ENCODE measurements at places on chromosomes 16 and 17.

DNA sequence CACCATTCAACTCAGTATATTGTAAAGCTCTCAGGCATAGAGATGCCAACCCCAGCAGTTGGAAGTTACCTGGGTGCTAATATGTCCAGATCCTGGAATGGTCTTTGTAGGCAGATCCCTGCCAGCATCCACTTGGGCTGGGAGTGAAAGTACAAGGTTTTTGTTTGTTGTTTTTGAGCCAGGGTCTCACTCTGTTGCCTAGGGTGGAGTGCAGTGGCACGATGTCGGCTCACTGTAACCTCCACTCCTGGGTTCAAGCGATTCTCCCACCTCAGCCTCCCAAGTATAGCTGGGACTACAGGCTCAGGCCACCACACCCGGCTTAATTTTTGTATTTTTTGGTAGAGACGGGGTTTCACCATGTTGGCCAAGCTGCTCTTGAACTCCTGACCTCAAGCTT is 177.6 kb downstream of the IRF8 start:
- no peak for DNase-seq

DNA sequence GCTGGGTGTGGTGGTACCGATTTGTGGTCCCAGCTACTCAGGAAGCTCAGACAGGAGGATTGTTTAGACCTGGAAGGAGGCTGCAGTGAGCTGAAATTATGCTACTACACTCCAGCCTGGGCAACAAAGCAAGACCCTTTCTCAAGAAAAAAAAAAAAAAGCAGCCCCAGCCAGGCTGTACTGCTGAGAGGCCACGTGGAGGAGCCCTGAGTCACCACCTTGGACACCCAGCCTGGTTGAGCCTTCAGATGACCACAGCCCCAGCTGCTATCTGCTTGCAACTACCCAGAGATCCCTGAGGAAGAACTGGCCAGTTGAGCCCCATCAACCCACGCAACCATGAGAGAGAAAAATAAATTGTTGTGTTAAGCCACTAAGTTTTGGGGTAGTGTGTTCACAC is 23.6 kb upstream of the GPRC5C start:
- no peak for DNase-seq

GRCh38 chr17:9052921-9053320 is 31.6 kb downstream of the NTN1 start:
- no peak for DNase-seq

DNA sequence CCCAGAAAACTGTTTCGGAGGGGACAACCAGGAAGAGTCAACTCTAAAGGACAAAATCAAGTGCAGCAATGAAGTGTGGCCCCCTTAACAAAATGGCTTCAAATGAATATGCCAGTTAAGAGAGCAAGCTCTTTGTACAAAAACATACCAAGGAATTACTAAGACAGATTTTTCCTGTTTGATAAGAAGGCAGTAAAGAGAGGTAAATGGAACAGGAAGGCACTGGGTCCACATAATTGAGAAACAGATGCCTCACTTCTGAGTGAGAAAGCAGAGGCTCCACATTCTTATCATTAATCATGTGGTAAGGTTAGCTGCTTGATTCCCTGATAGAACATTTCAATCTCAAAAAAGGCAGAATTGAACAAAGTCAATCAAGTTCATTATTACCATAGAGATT is 44.9 kb downstream of the MBTD1 start:
- no peak for DNase-seq

DNA sequence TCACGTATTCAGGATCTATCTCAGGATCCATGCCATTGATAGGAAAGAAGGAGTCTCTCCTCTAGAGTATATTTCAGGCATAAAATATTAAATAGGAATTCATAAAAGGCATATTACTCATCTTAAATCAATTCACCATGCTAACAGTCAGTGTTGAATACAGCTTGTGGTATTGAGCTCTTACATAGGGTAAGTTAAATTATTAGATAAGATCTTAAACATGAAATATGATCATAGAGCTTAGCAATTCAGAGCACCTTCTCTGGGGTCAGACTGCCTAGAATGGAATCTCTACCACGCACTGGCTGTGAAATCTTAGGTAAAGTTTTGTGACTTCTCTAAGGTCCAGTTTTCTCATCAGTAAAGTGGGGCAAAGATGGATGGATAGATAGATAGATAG is 20.7 kb downstream of the MARCHF10 start:
- DNase-seq, result no peak
